ENCODE measurements at places on chromosomes 6 and 20.

DNA sequence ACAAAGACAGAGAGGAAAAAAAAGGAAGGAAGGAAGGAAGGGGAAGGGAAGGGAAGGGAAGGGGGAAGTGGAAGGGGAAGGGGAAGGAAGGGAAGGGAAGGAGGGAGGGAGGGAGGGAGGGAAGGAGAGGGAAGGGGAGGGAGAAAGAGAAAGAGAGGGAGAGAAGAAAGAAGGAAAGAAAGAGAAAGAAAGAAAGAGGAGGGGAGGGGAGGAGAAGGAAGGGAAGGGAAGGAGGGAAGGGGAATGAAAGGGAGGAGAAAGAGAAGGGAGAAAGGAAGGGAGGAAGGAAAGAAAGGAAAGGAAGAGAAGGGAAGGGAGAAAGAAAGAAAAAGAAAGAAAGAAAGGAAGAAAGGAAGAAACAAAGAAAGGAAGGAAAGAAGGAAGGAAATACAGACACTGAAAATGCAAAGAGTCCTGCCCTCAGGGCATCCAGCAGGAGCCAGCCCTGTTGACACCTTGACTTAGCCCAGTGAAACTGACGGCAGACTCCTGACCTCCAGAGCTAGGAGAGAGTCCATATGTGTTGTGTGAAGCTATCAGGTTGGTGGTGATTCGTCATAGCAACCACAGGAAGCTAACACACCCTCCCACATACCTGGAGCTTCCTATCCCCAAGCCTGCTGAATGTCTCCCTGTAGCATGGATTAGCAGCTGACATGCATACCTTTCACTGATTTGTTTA lies 58.7 kb upstream of the SULF2 start:
- no peak for DNase-seq

DNA sequence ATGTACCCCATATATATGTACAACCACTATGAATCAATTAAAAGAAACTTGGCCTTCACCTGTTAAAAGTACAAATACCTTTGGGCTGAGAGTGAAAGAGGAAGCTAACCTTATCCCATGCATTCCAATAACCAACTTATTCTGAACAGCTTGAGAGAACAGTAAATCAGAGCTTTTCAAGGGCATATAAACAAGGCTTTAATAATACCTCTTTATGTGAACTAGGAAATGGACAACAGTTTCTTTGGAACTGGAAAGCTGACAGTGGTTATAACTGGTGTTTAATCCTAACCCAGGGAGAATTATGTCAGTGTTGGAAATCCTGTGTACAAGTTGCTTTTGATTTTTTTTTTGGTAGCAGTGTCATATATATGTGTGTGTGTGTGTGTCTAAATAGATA lies 170.5 kb downstream of the TFAP2B start:
- DNase-seq = no peak

DNA sequence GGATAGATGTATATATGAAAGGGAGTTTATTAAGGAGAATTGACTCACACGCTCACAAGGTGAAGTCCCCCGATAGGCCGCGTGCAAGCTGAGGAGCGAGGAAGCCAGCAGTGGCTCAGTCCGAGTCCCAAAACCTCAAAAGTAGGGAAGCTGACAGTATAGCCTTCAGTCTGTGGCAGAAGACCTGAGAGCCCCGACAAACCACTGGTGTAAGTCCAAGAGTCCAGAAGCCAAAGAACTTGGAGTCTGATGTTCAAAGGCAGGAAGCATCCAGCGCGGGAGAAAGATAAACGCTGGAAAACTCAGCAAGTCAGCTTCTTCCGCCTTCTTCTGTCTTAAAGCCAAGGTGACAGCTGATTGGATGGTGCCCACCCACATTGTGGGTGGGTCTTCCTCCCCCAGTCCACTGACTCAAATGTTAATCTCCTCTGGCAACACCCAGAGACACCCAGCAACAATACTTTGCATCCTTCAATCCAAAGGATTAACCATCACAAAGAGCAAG lies 102.6 kb upstream of the GJE1 start:
- no peak for DNase-seq

DNA sequence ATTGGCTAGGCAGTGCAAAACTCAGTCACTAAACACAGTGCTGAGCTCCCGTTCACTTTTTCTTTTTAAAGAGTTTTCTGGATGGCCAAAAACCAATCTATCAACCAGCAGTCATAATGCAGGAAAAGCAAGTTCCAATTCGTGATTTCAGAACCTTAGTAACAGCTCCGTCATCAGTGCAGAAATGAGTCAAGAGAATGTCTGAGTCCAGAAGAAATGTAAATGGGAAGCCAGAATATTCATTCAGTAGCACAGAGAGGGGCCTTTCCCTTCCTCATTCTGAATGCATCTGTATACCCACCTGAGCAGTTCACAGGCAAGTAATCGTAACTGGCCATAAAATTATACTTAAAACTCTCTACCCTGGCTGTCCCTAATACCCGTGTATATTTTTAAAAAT lies 20.4 kb downstream of the HUS1B start:
- DNase-seq = no peak

DNA sequence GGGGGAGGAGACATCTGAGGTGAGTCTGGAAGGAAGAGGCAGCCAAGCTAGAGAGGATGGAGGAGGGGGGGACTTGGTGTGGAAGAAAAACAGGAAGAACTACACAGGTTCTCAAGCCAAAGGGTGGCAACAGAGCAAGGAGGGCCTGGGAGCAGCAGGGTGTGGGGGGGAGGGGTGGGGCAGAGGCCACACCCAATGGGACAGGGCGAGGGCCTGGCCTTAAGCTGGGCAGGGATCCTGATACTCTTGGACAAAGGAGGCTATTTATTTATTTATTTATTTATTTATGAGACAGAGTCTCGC lies 359.0 kb downstream of the ZFAND3 start:
- DNase-seq = no peak

DNA sequence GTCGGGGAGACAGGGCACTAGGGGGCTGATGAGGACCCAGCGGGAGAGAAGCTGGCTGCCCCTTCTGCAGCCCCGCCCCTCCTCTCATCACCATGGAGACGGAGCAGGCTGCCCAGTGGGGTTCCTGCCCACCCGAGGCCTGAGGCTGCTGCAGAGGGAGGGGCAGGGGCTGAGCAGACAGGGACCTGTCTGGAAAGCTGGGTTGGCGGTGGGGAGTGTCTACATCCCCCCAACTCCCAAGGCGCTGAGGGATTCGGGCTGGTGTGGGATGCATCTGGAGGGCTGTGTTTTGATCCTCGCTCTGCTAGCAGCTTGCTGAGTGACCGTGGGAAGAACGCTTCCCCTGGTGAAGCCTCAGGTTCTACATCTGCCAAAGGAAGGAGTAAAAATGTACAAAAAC lies 1.2 kb upstream of the BPI start:
- DNase-seq = no peak

DNA sequence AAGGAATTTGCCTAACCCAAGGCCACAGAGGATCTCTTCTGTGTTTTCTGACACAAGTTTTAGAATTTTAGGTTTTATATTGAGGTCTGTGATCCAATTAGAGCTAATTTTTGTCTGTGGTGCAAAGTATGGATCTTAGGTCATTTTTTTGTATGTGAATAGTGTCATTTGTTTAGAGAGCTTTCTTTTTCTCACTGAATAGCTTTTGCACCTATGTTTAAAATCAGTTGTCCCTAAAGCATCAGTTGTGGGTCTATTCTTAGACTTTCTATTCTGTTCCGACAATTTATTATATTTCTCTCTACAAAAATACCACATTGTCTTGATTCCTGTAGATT lies 341 bp upstream of the MCM9 start:
- DNase-seq = no peak

DNA sequence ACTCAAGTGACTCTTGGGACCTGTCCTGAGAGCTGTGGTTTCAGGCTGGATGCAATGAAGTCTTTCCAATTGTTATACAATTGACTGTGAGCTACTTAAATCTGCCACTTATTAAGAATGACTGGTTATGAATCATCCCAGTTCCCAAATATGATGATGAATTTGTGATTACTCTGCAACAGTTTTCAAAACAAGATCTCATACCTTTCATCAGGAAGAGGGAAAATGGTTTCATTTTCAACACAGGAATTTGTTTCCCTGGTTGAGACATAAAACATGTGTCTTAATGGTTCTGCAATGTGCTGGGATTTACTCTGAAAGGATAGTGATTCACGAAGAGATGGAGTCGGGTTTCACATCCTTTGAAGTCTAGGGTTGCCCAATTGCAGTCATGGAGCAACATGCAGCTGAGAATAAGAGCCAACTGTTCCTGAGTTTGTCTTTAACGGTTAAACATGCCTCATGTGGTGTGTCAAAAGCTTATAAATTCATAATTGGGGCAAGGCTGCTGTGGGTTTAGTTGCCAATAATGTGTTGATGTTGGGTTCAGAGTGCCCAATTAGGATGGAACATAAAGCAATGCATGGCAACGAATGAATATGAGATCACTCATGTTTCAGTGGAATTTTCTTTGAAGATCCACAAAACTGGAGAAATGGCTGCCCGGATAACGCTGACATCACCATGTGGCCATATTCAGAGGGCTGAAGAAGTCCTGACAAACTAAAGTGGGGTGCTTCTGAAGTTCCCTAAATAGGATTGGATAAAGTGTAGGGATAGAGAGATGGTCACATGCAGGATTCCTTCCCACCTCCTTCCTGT lies 41.0 kb downstream of the CYP24A1 start:
- no peak for DNase-seq

DNA sequence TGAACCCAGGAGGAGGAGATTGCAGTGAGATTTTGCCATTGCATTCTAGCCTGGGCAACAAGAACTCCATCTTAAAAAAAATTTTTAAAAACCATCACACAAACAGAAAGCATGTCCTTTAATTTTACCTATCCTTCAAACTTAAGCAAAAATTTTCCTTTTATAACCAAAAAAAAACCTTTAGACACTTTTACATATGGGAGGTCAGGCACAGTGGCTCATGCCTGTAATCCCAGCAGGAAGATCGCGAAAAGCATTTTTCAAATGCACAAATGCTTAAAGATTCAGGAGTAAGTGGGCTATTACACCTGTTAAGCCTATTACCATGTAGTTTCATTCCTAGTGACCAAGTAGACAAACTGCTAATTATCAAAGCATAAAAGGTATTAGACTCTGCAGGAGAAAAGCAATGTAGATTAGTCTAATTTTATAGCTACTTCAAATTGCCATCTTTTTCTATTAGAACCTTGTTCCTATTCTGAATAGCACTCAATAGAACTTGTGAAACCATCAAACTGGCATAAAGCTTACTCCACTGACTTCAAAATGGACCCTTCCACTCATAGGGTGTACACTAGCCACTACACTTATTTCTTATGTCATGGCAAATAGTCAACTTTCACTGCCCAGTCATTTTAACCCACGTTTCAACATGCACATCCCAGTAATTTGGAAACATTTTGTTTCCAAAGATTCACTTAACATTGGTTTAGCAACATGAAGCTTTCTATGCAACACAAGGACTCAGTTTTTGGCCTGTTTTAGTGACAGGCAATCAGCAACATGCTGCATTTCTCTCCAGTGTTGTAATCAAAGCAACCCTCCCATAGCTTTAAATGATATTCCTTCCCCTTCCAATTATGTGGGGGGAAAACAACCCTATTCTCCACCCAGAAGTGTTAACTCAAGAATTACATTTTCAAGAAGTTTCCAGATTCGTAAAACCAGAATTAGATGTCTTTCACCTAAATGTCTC lies 4.0 kb downstream of the EEF1A1 start:
- DNase-seq = no peak

- peak; percentile 70 for DNase-seq
Measured at GRCh38 chr6:6676910-6677441, 88.5 kb downstream of the LY86 start.

GRCh38 chr6:131208787-131209186 lies 73.5 kb downstream of the AKAP7 start:
- no peak for DNase-seq

- no peak for DNase-seq
Measured at GRCh38 chr20:5109276-5109675, 10.5 kb downstream of the PCNA start.

- no peak for DNase-seq
Measured at GRCh38 chr6:131642987-131643611, 6.0 kb downstream of the ENPP3 start.

DNA sequence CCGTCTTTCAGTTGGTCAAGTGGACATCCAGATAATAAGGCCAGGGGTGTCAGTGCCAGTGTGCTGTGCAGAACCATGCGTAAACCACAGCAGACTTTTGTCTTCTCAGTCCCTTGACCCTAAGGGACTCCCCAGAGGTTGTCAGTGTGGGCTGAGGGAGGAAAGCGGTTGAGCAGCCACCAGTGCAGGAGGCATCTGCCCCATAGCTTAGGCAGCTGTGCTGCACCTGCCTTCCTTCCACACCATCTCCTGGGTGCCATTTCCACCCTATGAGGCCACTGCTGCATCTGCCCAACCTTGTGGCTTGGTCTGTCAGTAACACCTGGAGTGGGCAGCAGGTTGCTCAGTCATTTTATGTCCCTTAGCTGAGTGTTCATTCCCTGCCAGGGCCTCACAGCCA lies 26.0 kb downstream of the PRPF6 start:
- DNase-seq = no peak

Measured in CD4-positive, alpha-beta T cell treated with Interleukin-6 at 100 ng/mL for 8 hours (primary cell).